SK-N-MC (cell line): ENCODE measurements at places on chromosomes 3 and 15.

DNA sequence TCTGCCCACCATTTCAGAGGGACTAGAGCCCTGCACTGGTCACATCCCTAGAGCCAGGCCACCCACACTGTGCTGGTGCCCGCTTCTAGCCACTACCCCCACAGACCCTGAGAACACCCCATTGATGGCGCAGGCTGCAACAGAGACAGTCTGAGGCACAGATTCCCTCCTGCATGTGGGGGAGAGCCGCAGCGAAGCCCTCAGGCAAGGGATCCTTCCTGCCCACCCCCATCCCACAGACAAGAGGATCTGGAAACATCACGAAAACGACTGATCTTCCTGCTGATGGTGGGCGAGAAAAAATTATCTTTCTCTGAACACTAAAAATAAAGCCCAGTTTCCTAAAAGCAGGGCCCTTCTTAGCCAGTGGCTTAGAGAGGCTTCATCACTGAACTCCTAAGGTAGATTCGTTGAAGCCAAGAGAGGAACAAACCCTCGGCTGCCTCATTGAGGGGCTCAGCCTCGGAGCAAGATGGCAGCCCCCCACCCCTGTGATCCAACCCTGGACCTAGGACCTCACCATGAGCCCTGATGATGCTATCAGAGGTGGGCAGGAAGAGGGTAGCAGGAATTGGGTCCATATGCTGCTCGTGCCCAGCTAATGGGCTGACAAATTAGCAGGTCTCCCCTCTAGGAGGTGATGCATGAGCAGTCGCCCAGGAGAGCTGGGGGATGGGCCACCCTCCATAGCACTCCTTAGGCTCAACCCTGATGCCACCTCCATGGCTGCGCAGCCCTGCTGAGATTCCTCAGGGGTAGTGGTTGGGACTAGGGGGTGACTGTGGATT lies 54.5 kb downstream of the CACNA2D2 start:
- DNase-seq: no peak

- no peak for DNase-seq
Observed at GRCh38 chr3:59696783-59697182, 647.0 kb upstream of the CFAP20DC start.

DNA sequence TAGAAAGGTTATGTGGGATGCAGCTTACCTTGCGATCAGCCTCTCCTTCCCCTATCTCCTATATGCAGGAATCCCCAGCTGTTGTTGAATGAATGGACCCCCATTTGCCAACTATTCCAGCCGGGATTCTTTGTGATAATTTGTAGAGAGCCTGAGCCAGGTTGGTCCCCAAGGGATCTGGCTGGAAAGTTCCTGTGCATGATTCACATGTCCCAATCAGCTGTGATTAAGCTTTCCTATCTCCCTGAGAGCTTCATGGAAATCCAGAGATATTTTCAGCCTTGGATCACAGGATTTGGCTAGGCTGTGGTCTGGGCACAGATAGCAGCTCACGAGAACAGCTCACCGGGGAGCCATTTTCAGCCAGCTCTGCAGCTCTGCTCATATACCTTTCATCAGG lies 76.7 kb downstream of the ARNT2 start:
- DNase-seq: no peak

- peak; percentile 55 for DNase-seq
Observed at GRCh38 chr3:178353006-178353694, 183.1 kb upstream of the KCNMB2 start.

GRCh38 chr3:80355144-80355543 lies 587.3 kb upstream of the ROBO1 start:
- no peak for DNase-seq

- no peak for DNase-seq
Observed at GRCh38 chr3:45597581-45597980, 3.0 kb downstream of the LIMD1 start.

GRCh38 chr3:27533718-27534573 lies 49.8 kb upstream of the SLC4A7 start:
- DNase-seq: no peak

- no peak for DNase-seq
Observed at GRCh38 chr3:174068035-174068434, 670.5 kb downstream of the NLGN1 start.

DNA sequence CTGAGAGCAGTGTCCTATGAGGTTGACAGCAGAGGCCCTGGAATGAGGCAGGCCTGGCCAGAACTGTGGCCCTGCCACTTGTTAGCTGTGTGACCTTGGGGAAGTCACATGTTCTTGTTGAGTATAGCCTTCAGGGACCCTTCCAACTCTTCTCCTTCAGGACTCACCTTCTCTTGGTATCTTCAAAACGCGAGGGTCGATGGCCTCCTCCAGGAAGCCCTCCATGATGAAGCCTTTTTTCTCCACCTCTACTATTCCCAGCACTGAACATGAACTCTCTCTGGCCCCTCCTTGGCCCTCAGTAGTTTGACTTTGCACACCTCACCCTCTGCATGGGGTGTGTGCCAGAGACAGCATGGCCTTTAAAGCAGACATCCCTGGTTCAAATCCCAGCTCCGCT lies 195.1 kb upstream of the LINGO1 start:
- DNase-seq: no peak
